ENCODE measurements at places on chromosomes 1 and 21. TPM values are rescaled to one million over a fixed set of nuclear protein-coding genes. Genes with fewer than 3 reads are reported as not detected.

DNA sequence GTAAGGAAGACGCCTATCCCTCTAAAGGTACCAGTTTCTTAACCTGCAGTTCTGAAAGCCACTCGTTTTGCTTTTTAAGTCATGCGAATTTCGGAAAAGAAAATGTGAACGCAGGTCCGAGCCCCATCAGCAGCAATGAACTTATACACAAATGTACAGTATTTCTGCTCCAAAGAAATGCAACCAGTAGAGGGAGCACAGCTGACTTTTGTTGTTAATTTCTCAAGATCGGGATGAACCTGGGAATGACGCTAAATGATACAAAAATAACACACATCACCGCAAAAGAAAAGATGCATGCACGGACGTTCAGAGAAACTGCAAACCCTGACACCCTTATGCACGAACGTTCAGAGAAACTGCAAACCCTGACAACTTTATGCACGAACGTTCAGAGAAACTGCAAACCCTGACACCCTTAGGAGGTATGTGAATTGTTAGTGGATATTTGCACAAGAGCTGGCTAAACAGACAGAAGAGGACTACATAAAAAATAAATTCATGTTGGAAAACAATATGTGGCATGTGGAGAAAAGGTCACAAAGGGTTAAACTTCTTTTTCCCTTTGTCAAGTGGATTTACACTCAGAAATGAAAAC lies 3.5 kb upstream of the TIAM1 start:
- no peak overlapping the region for H3K27ac ChIP-seq
- H3K4me3 ChIP-seq = no peak overlapping the region
- H3K27me3 ChIP-seq = no peaks in the 10 kb centered on the region
- peaks cover 40% of the 10 kb centered on the region for H3K4me1 ChIP-seq
- H3K36me3 ChIP-seq = no peaks in the 10 kb centered on the region

- H3K27ac ChIP-seq = no peak overlapping the region
- H3K4me3 ChIP-seq = no peak overlapping the region
- H3K36me3 ChIP-seq = no peaks in the 10 kb centered on the region
- H3K27me3 ChIP-seq = no peaks in the 10 kb centered on the region
- no peak for DNase-seq
These were observed 9.7 kb downstream of the DBT start for GRCh38 chr1:100239961-100240360.

- H3K36me3 ChIP-seq = no peaks in the 10 kb centered on the region
- no peaks in the 10 kb centered on the region for H3K27me3 ChIP-seq
- no peak for DNase-seq
- no peak overlapping the region for H3K27ac ChIP-seq
- no peaks in the 10 kb centered on the region for H3K4me1 ChIP-seq
These were observed 33.3 kb upstream of the FAM89A start for GRCh38 chr1:231073331-231073730.

- H3K27me3 ChIP-seq = no peaks in the 10 kb centered on the region
- DNase-seq = no peak
- H3K4me3 ChIP-seq = no peak overlapping the region
- H3K27ac ChIP-seq = no peak overlapping the region
- H3K4me1 ChIP-seq = peaks cover 33% of the 10 kb centered on the region
- no peaks in the 10 kb centered on the region for H3K36me3 ChIP-seq
These were observed 51.9 kb upstream of the SYNC start for GRCh38 chr1:32754317-32755097.

The LCE1D gene
- total RNA-seq = not detected

The EXTL1 gene
- total RNA-seq = 0.15 TPM

DNA sequence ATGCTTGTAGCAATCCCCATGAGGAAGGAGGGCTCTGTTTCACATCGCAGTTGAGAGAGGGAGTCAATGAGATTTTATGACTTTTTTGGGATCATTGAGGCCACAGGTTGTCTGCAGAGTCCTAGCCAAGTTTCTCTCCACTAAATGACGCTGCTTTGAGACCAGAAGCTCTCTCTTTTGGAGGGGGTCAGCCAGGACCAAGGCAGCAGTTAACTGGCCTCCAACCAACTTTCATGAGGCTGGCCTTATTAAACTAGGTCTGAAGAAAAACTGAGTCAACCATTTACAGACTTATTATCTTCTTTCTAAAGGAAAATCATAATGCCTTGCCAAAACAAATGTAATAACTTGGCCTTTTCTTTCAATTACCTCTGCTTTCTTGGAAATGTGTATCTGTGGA lies 8.6 kb downstream of the WLS start:
- H3K4me1 ChIP-seq = no peaks in the 10 kb centered on the region
- H3K36me3 ChIP-seq = no peaks in the 10 kb centered on the region
- no peak for DNase-seq
- no peak overlapping the region for H3K4me3 ChIP-seq
- no peaks in the 10 kb centered on the region for H3K27me3 ChIP-seq

DNA sequence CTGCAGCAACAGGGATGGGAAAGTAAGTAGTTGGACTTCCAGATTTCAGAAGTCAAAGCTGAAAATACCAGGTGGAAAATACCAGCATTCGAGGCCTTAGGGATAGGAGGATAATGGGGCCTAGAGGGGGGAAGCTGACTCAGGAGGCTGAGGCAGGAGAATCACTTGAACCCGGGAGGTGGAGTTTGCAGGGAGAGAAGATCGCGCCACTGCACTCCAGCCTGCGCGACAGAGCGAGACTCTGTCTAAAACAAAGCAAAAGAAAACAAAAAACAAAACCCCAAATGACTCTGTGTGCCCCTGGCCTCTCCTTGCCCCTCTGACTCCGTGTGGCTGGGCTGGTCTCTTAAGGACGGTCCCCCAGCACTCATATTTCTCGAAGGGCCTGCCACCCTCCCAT lies 3.4 kb downstream of the SH2D2A start:
- peak overlapping the region; percentile 48 for H3K4me3 ChIP-seq
- H3K27ac ChIP-seq = peak overlapping the region; percentile 51
- no peak for DNase-seq
- H3K27me3 ChIP-seq = no peaks in the 10 kb centered on the region

The CFAP45 gene
- 0.59 TPM for total RNA-seq

The PIGV gene
- total RNA-seq = 13.2 TPM

The BEND5 gene
- not detected for total RNA-seq

GRCh38 chr21:44322621-44323325 lies 16.4 kb downstream of the CFAP410 start:
- no peaks in the 10 kb centered on the region for H3K4me1 ChIP-seq
- H3K4me3 ChIP-seq = no peak overlapping the region
- H3K27me3 ChIP-seq = no peaks in the 10 kb centered on the region
- no peaks in the 10 kb centered on the region for H3K36me3 ChIP-seq
- no peak for DNase-seq

The FTCD gene
- 2.5 TPM for total RNA-seq

GRCh38 chr1:183039985-183040447 lies 16.8 kb downstream of the LAMC1 start:
- no peaks in the 10 kb centered on the region for H3K4me1 ChIP-seq
- no peaks in the 10 kb centered on the region for H3K36me3 ChIP-seq
- no peak for DNase-seq
- no peak overlapping the region for H3K27ac ChIP-seq
- H3K4me3 ChIP-seq = no peak overlapping the region
- H3K27me3 ChIP-seq = no peaks in the 10 kb centered on the region

The C1QA gene
- total RNA-seq = 0.91 TPM

- DNase-seq = no peak
- no peaks in the 10 kb centered on the region for H3K36me3 ChIP-seq
- H3K27ac ChIP-seq = no peak overlapping the region
- no peak overlapping the region for H3K4me3 ChIP-seq
- H3K4me1 ChIP-seq = no peaks in the 10 kb centered on the region
- H3K27me3 ChIP-seq = no peaks in the 10 kb centered on the region
These were observed 64.0 kb upstream of the ZNF281 start for GRCh38 chr1:200473698-200474371.

- H3K36me3 ChIP-seq = no peaks in the 10 kb centered on the region
- no peak overlapping the region for H3K4me3 ChIP-seq
- no peaks in the 10 kb centered on the region for H3K27me3 ChIP-seq
- DNase-seq = no peak
These were observed 446.9 kb downstream of the NEGR1 start for GRCh38 chr1:71835442-71835813.

GRCh38 chr1:72635719-72636118 lies 353.4 kb upstream of the NEGR1 start:
- H3K36me3 ChIP-seq = no peaks in the 10 kb centered on the region
- no peak for DNase-seq
- no peaks in the 10 kb centered on the region for H3K27me3 ChIP-seq
- no peak overlapping the region for H3K27ac ChIP-seq

GRCh38 chr21:43819511-43820405 lies 30.4 kb downstream of the RRP1 start:
- DNase-seq = no peak
- H3K36me3 ChIP-seq = no peaks in the 10 kb centered on the region
- peaks cover 2% of the 10 kb centered on the region for H3K4me1 ChIP-seq
- no peak overlapping the region for H3K27ac ChIP-seq
- no peaks in the 10 kb centered on the region for H3K27me3 ChIP-seq

The KRTAP12-1 gene
- not detected for total RNA-seq

DNA sequence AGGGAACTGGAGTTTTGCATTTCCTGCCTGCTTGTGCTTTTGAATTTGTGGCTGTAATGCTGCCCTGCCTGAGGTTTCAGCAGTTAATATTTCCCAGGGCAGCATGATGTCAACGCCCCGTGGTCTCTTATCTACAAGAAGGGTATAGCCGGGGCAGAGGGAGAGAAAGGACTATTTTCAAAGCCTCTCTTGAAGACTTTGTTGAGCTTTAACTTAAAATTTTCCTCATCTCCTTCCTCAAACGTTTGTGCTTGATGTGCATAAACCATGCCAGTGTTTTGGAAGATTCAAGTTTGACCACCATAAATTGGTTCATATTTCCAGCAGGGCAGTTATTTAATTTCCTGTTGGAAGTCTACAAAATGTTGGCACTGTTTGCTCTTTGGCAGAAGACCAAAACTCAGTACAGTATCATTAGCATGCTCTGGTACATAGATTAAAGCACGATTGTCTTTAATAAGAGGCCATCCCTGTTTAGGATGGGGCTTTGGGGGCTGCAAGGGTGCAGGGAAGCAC lies 43.4 kb downstream of the ROR1 start:
- H3K27ac ChIP-seq = no peak overlapping the region
- H3K27me3 ChIP-seq = no peaks in the 10 kb centered on the region
- no peak for DNase-seq
- no peaks in the 10 kb centered on the region for H3K36me3 ChIP-seq

- H3K36me3 ChIP-seq = no peaks in the 10 kb centered on the region
- no peaks in the 10 kb centered on the region for H3K27me3 ChIP-seq
- no peaks in the 10 kb centered on the region for H3K4me1 ChIP-seq
- no peak overlapping the region for H3K4me3 ChIP-seq
These were observed 3.4 kb downstream of the FAM43B start for GRCh38 chr1:20555758-20556120.

GRCh38 chr21:31961027-31961426 lies 88.2 kb downstream of the HUNK start:
- H3K4me1 ChIP-seq = no peaks in the 10 kb centered on the region
- H3K27ac ChIP-seq = no peak overlapping the region

The MX2 gene
- 0.22 TPM for total RNA-seq

DNA sequence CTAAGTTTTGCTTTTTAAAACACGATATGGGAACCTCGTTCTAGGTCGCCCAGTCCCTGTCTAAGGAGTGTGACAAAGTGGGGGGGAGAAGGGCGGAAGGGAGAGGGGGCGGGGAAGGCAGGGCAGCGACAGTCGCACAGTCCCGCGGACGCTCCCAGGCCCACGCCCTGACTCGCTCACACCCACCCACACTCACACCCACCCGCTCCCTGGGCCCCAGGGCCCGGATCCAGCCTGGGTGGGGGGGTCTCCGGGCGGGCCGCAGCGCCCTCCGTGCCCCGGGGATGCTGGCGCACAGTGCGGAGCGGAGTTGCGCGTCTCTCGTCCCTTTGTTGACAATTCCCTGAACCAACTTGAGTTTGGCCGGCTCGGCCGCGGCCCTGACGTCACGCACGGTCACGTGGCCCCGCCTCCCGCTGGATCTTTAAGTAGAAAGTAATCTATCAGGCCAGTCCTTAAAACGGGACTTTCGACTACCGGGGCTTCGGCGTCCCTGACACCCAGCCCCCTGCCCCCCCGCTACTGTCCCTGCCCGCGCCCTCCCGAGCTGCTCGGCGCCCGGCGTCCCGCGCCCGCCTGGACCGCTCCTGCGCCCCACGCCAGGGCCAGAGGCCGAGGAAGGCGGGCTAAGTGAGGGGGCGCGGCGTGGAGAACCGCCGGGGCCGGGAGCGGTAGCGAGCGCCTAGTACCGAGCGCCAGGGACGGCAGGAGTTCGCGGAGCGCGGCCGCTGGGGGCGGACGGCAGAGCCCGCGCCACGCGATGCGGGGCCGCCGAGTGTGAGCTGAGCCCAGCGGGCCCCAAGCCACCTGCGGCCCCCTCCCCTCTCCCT lies at the start of gene FOXD3:
FOXD3 (plus strand) TSS at position 454 of the 830 bp plus-strand sequence. CDS start 492 bp downstream, outside the sequence.
- DNase-seq = peak; percentile 27
- H3K4me3 ChIP-seq = peak within 1 kb of the TSS; percentile 59

The KIRREL1 gene
- 20.0 TPM for total RNA-seq

DNA sequence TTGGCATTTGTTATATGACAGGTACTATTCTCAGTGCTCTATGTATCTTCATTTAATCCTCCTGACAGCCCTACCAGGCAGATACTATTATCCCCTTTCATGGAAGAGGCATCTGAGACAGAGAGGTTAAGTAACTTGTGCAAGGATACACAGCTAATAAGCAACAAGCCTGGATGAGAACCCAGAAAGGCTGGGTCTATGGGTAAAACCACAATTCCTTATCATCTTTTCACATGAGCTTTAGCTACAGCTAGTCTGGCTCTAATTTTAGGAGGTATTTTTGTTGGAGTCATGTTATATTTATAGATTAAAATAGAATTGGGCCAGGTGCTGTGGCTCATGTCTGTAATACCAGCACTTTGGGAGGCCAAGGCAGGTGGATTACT lies 27.7 kb downstream of the DNTTIP2 start:
- H3K27me3 ChIP-seq = no peaks in the 10 kb centered on the region
- H3K27ac ChIP-seq = no peak overlapping the region
- no peak overlapping the region for H3K4me3 ChIP-seq
- peaks cover 4% of the 10 kb centered on the region for H3K4me1 ChIP-seq
- no peak for DNase-seq

The PHGDH gene
- 187 TPM for total RNA-seq

The MYCL gene
- 10.0 TPM for total RNA-seq

- H3K27me3 ChIP-seq = peaks cover 3% of the 10 kb centered on the region
- H3K36me3 ChIP-seq = no peaks in the 10 kb centered on the region
- no peak overlapping the region for H3K27ac ChIP-seq
- DNase-seq = no peak
- no peak overlapping the region for H3K4me3 ChIP-seq
These were observed 757 bp upstream of the SEMA4A start for GRCh38 chr1:156152628-156153027.

- peaks cover 17% of the 10 kb centered on the region for H3K36me3 ChIP-seq
- peaks cover 41% of the 10 kb centered on the region for H3K4me1 ChIP-seq
- no peak overlapping the region for H3K4me3 ChIP-seq
- no peak overlapping the region for H3K27ac ChIP-seq
These were observed 10.7 kb downstream of the TMEM63A start for GRCh38 chr1:225871359-225872074.

- no peak for DNase-seq
- H3K4me1 ChIP-seq = peaks cover 13% of the 10 kb centered on the region
- no peaks in the 10 kb centered on the region for H3K36me3 ChIP-seq
- H3K27me3 ChIP-seq = 0 out of 2 replicates have a peak, but pooled peaks cover 6% of the 10 kb centered on the region
- no peak overlapping the region for H3K4me3 ChIP-seq
These were observed 59.1 kb downstream of the PLXNA2 start for GRCh38 chr1:208184966-208185654.

- no peak overlapping the region for H3K4me3 ChIP-seq
- H3K27me3 ChIP-seq = no peaks in the 10 kb centered on the region
- no peaks in the 10 kb centered on the region for H3K4me1 ChIP-seq
- H3K27ac ChIP-seq = no peak overlapping the region
- DNase-seq = no peak
- no peaks in the 10 kb centered on the region for H3K36me3 ChIP-seq
These were observed 69.4 kb downstream of the GPATCH2 start for GRCh38 chr1:217561446-217561845.

GRCh38 chr1:214460304-214460916 lies 91.0 kb downstream of the PTPN14 start:
- H3K27ac ChIP-seq = no peak overlapping the region
- no peaks in the 10 kb centered on the region for H3K36me3 ChIP-seq
- no peak overlapping the region for H3K4me3 ChIP-seq
- peaks cover 8% of the 10 kb centered on the region for H3K4me1 ChIP-seq

The EEIG2 gene
- total RNA-seq = 16.0 TPM
